GM23248 (cell line): ENCODE measurements at places on chromosomes 1 and 21. TPM values are rescaled to one million over a fixed set of nuclear protein-coding genes. Genes with fewer than 3 reads are reported as not detected.

GRCh38 chr1:228471762-228472398 lies 15.3 kb upstream of the RNF187 start:
- peaks cover 27% of the 10 kb centered on the region for H3K27me3 ChIP-seq
- peak; percentile 78 for DNase-seq
- no peak overlapping the region for H3K27ac ChIP-seq
- peaks cover 6% of the 10 kb centered on the region for H3K4me1 ChIP-seq
- H3K4me3 ChIP-seq, result no peak overlapping the region
- no peaks in the 10 kb centered on the region for H3K36me3 ChIP-seq

- H3K27me3 ChIP-seq, result no peaks in the 10 kb centered on the region
- H3K27ac ChIP-seq, result peak overlapping the region; percentile 14; the same call in 1 of the 2 replicates
- H3K36me3 ChIP-seq, result no peaks in the 10 kb centered on the region
- H3K4me1 ChIP-seq, result peaks cover 56% of the 10 kb centered on the region
Measured at GRCh38 chr1:59146651-59147358, 150.1 kb upstream of the FGGY start.

GRCh38 chr1:2546515-2547209 lies 9.5 kb upstream of the TNFRSF14 start:
- H3K4me1 ChIP-seq, result peaks cover 10% of the 10 kb centered on the region

DNA sequence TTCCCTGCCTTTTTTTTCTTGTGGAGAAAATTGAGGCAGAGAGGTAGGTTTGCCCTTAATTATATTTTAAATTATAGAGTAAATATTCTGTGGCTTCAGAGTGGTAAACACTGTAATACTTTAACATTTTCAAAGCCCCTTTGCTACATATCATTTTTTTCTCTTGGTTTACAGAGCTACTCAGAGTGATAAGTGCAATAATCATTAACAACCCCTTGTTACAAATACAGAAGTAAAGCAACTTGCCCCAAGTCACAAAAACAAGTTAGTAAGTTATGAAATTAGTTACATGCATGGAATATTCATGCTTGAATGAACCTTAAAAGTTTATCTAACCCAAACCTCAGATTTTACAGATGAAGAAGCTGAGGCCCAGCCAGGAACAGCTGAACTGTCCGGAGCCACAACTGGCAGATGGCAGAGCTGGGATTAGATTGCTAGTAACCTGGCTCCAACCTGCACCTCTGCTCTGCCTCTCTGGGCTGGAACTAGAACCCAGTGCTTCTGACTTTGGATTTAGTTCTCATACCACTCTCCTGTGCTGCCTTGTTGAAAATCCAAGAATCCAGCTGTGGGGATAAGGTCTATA lies 48.7 kb downstream of the TNN start:
- no peak overlapping the region for H3K27ac ChIP-seq
- no peaks in the 10 kb centered on the region for H3K27me3 ChIP-seq
- DNase-seq, result no peak
- no peaks in the 10 kb centered on the region for H3K36me3 ChIP-seq
- no peaks in the 10 kb centered on the region for H3K4me1 ChIP-seq
- H3K4me3 ChIP-seq, result no peak overlapping the region

DNA sequence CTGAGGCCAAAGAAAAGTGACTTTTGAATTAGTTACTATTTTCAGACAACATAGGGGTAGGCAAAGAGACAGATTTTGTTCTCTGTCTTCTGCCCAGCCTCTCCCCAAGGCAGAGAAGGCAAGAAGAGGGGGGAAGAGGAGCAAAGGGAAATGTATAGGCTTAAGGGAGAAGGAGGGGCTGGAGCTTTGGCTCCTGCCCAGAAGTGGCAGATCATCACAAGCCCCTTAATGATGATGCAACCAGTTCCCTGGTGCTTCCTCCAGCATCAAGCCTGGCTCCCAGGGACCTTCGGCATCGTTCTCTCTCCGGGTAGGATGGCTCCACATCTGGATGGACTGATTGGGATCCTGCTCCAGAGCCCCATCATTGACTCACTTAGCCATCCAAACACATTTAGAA lies 112.8 kb downstream of the KCND3 start:
- H3K4me3 ChIP-seq, result no peak overlapping the region
- H3K36me3 ChIP-seq, result no peaks in the 10 kb centered on the region

Gene ADORA1
- 0.89 and 5.8 TPM in 2 replicates for total RNA-seq

Gene HMGCS2
- total RNA-seq, result not detected in 2 replicates

Gene UBL4B
- total RNA-seq, result not detected in 2 replicates

Gene VAV3
- total RNA-seq, result under 0.01 and 0.63 TPM in 2 replicates

Gene KTI12
- 8.3 and 18.3 TPM in 2 replicates for total RNA-seq

Gene ATP1A2
- 0.11 and 0.13 TPM in 2 replicates for total RNA-seq

Gene C1orf53
- 17.3 and 90.2 TPM in 2 replicates for total RNA-seq

Gene SPRR2A
- total RNA-seq, result not detected in 2 replicates

Gene TRIM46
- total RNA-seq, result 3.4 TPM in 2 replicates

Gene FNDC10
- 7.7 and 9.8 TPM in 2 replicates for total RNA-seq
